ENCODE measurements at places on chromosomes 6 and 20. TPM values are rescaled to one million over a fixed set of nuclear protein-coding genes. Genes with fewer than 3 reads are reported as not detected.

LY6G6D gene
- not detected for polyA plus RNA-seq

RAD21L1 gene
- not detected for polyA plus RNA-seq

TAGAP gene
- 0.34 TPM for polyA plus RNA-seq

SLC22A7 gene
- not detected for polyA plus RNA-seq

UBR2 gene
- 11.5 TPM for polyA plus RNA-seq

DNA sequence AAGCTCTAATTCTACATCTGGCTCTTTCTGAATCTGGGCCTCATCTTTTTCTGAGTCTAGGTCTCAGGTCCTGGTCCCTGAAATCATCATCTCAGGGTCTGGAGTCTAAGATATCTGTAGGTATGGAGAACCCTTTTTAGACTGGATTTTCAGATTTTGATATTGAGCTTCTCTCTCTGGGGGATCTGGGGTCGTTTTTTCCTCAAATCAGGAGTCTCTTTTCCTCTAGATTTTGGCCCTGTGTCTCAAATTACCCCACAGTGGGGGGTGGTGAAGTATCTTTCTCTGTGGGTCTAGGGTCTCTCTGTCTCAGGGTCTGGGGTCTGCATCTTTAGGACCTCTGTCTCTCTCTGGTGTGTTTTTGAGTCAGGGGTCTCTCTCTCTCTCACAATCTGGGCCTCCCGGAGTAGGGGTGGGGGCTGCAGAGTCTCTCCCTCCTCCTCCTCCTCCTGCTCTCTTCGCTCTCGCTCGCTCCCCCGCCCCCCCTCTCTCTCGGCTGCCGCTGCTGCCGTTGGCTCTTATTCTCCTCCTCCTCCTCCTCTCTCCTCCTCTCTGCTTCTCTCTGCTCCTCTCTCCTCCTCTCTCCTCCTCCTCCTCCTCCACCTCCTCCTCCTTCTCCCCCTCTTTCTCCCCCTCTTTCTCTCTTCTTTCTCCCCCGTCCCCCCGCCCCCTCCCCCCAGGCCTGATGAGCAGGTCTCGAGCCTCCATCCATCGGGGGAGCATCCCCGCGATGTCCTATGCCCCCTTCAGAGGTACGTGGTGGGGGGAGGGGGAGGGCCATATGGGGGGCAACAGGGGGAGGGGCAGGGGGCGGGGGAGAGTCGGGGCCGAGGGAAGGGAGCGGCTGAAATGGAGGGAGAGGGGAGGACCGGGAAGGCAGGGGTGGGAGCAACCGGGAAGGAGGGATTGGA, at the start of gene SYNGAP1:
Gene SYNGAP1 (plus strand): TSS at position 486 of the 911 bp plus-strand sequence. CDS start 200 bp downstream, at position 686.
- no peaks in the 10 kb centered on the region for H3K36me3 ChIP-seq
- H3K4me3 ChIP-seq = no peak within 1 kb of the TSS
- H3K27me3 ChIP-seq = no peaks in the 10 kb centered on the region
- no peak for DNase-seq

DNA sequence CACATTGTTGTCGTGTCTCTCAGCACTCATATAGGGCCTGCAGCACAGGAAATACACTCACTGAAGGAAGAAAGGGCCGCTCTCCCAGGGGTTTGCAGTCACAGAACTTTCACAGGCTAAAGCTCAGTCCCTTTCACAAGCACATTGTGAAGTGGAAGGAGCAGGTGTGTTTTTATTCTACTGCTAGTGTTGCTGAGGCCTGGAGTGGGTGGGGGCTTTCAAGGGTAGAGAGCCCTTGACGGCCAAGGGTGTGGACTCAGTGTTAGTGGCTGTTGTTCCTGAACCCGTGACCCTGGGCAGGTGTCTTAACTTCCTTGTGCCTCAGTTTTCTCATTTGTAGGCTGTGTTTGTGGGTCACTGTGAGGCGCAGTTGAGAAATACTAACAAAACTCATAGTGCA, 66.2 kb upstream of the SLC22A1 start:
- no peak overlapping the region for H3K27ac ChIP-seq
- no peak for DNase-seq
- peaks cover 31% of the 10 kb centered on the region for H3K36me3 ChIP-seq
- H3K4me3 ChIP-seq = no peak overlapping the region
- H3K4me1 ChIP-seq = peaks cover 11% of the 10 kb centered on the region
- no peaks in the 10 kb centered on the region for H3K27me3 ChIP-seq

- H3K36me3 ChIP-seq = no peaks in the 10 kb centered on the region
- no peak overlapping the region for H3K27ac ChIP-seq
- no peak overlapping the region for H3K4me3 ChIP-seq
- H3K27me3 ChIP-seq = no peaks in the 10 kb centered on the region
Measured at GRCh38 chr6:399785-400534, 8.4 kb downstream of the IRF4 start.

GRCh38 chr6:137122612-137123011, 50.8 kb downstream of the IL22RA2 start:
- no peak for DNase-seq
- no peak overlapping the region for H3K4me3 ChIP-seq
- no peak overlapping the region for H3K27ac ChIP-seq
- peaks cover 6% of the 10 kb centered on the region for H3K4me1 ChIP-seq
- H3K27me3 ChIP-seq = no peaks in the 10 kb centered on the region

DNA sequence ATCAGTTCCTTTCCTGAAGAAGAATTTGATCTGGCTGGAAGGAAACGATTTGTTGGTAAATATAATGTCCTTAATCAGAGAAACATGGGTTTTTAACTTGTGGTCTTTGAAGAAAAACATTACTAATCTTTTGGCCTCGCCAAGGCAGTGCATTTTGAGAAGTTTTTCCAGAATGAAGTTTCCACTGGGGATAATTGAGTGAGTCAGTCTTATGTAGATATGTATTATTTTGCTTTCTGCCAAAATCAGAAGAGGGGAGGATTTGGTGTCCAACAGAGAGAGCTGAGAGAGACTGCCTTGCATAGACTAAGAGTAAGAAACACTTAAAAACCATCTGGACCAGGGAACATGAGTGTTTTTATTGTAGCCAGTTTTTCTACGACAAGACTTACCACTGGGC, 79.9 kb downstream of the FNDC1 start:
- no peaks in the 10 kb centered on the region for H3K4me1 ChIP-seq
- no peaks in the 10 kb centered on the region for H3K36me3 ChIP-seq
- no peak overlapping the region for H3K4me3 ChIP-seq
- no peak for DNase-seq
- H3K27ac ChIP-seq = no peak overlapping the region

- no peaks in the 10 kb centered on the region for H3K36me3 ChIP-seq
- no peaks in the 10 kb centered on the region for H3K27me3 ChIP-seq
- no peak overlapping the region for H3K4me3 ChIP-seq
- no peak for DNase-seq
- no peaks in the 10 kb centered on the region for H3K4me1 ChIP-seq
Measured at GRCh38 chr20:47452736-47453161, 48.9 kb upstream of the NCOA3 start.

DNA sequence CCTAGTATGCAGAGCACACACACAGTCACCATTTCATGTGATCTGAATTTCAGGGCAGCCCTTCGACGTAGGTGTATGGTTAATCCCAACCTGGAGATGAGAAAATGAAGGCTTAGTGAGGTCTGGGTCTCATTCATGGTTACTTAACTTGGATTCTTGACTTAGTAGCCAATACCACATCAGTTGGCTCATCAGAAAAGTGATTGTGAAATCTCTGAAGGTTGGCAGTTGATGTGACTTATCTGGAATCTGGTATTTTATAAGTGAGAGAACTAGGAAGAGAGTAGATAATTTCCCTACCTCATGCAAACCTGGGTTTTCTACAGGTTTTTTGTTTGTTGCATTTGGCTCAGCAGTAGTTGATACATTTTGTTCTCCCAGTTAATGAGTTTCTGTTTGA, 123.7 kb downstream of the CCDC170 start:
- DNase-seq = no peak
- no peak overlapping the region for H3K4me3 ChIP-seq
- no peak overlapping the region for H3K27ac ChIP-seq
- no peaks in the 10 kb centered on the region for H3K27me3 ChIP-seq

DNA sequence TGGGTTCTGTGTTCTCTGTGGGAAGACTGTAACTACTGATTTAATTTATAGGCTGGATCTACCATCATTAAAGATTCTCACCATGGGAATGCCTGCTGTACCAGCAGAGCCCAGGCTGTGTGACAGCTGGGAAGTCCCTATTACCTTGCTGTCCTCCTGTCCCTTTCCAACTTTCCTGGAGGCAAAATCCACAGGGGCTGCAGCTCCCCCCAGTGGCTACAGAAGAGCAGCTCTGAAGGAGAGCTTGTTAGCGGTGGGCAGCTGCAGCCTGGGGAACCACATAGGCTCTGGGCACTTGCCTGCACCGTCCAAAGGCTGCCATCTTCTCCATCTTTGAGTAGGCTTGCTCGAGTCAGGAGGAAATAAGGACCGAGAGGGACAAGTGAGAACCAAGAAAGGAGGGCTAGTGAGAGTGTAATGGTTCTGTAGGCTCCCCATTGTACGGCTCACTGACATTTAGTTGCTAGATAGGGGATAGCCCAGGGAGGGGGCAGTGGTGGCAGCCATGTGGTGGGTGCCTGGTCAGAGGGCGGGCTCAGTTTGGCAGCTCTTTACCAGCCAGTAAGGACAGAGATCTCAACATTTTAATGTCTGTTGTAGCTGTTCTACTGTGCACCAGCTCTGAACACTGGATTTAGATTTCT, 155.1 kb upstream of the MLIP start:
- no peaks in the 10 kb centered on the region for H3K36me3 ChIP-seq
- H3K4me1 ChIP-seq = no peaks in the 10 kb centered on the region
- DNase-seq = peak; percentile 73
- H3K27ac ChIP-seq = no peak overlapping the region

DNA sequence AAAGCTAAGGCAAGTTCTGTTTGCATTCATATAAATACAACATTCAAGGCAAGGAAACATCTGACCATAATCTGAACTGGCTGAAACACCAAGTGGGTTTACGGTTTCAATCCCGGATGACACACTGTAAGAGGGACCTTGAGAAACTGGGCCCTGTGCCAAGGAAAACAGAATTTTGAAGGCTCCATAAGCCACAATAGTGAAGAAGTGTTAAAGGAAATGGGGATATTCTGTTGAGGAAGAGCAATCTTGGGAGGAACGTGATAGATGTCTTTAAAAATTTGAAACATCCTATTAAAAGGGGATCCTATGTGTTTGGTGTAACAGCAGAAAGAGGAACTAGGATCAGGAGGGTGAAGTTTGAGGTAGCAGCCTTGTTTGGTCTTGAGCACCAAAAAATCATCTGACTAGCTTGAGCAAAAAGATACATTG, 82.4 kb upstream of the TAB2 start:
- H3K36me3 ChIP-seq = no peaks in the 10 kb centered on the region
- H3K4me1 ChIP-seq = peaks cover 13% of the 10 kb centered on the region
- DNase-seq = peak; percentile 74
- no peak overlapping the region for H3K4me3 ChIP-seq
- peak overlapping the region; percentile 30 for H3K27ac ChIP-seq

DNA sequence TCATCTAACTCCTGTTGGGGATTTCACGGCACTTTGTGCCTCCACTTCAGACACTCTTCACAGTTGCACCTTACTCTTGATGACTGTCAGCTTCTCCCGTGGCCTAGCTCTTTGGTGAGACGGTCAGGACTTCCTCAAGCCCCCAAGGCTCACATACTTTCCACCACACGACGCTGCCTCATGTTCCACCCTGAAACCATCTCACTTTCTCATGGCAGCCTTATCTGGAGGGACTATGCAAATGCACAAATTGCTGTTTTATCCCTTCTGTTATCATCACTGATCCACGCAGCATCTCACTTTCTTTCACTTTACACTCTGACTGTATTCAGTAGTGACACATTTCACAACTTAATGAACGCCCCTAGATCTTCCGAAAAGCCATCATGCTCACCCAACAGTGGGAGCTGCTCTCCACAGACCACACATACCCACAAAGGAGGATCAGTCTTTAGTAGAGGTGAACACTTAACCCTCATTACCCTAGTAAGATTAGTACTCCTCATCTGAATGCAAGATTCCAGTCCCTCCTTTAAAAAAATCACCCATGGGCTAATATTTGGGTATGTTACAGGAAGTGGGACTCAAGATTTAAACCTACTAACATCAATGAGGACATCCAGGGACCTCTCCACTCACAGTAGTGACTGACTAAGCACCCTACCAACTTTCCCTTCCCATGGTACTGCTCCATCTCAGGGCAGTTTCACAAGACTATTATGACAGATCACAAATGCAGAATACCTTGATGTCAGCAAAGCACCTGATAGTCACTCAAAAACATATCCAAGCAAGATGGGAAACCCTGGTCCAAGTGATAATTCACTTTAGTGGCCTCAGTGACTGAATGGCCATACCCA, 35.4 kb downstream of the FYN start:
- no peak overlapping the region for H3K4me3 ChIP-seq
- H3K36me3 ChIP-seq = no peaks in the 10 kb centered on the region
- DNase-seq = no peak
- no peaks in the 10 kb centered on the region for H3K27me3 ChIP-seq

DNA sequence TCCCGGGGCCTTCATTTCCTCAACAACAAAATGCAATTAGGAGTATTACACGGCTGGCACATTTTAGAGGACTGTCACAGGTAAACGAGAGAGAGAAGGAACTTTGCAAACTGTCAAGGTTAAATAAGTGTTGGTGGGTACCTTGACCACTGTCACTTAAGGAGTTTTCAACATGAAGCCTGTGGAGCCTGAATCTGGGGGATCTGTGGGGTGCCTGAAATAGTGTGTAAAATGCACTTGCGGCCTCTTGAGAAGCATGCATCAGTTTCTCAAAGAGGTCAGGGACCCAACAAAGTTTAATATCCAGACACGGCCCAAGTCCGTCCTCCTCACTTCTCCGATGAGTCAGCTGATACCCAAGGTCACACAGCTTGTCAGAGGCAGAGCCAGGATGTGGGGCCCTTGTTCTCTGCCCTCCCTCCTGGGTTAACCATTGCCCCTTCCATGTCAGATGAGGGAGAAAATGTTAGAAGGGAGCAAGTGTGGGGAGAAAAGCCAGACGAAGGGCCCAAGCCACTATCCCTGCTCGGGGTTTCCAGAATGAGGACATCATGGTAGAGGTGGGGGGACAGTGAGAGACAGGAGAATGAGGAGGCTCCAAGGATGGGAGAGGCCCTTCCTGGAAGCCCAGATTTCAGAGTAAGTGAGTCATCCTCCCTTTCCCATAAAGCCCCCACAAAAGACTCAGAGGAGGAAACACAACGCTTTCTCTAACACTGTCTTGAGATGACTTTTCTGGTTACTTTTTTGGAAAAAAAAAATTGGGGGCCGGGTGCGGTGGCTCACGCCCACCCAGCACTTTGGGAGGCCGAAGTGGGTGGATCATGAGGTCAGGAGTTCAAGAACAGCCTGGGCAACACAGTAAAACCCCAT, 42.2 kb downstream of the C6orf132 start:
- H3K27me3 ChIP-seq = no peaks in the 10 kb centered on the region
- peak overlapping the region; percentile 67 for H3K27ac ChIP-seq
- no peaks in the 10 kb centered on the region for H3K36me3 ChIP-seq
- no peak overlapping the region for H3K4me3 ChIP-seq
- peaks cover 8% of the 10 kb centered on the region for H3K4me1 ChIP-seq

DNA sequence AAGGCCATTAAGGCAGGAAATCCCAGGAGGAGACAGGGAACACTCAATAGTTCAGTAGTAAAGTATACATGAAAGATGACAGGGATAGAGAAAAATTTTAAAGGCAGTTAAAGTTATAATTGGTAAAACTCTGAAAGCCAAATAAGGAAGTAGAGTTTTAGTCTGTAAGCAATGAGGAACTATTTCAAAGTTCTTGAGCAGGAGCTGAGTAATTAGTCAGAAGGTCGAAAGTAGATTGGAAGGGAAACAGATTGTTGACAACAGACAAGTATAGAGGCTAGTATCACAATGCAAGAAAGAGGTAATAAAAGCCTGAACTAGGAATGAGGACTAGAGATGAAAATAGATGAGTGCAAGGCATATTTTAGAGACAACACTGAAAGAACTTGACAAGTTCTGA, 150.3 kb downstream of the CDK19 start:
- no peak overlapping the region for H3K4me3 ChIP-seq
- DNase-seq = no peak
- H3K36me3 ChIP-seq = no peaks in the 10 kb centered on the region
- no peak overlapping the region for H3K27ac ChIP-seq
- H3K4me1 ChIP-seq = no peaks in the 10 kb centered on the region
- H3K27me3 ChIP-seq = no peaks in the 10 kb centered on the region

Measured in pancreas (tissue), 10 donors.